ENCODE measurements at places on chromosomes 13 and 19.

DNA sequence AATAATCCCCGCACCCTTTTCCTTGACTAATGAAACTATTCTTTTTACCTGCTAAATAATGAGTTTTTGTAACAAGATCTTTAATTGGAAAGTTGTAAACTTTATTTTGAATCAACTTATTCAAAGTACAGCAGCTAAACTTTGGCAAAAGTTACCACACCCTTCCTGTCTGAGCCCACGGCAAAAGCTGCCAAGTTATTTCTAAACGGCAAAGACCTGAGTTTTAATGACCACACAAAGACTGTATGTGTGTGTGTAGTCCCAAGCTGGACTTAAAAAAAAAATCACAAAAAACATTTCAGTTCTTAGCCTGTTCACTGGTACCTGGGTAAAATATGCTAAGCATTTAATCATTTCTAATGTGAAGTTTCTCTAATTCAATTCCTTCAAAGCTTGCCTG lies 60.7 kb downstream of the ZAR1L start:
- no peak for DNase-seq

DNA sequence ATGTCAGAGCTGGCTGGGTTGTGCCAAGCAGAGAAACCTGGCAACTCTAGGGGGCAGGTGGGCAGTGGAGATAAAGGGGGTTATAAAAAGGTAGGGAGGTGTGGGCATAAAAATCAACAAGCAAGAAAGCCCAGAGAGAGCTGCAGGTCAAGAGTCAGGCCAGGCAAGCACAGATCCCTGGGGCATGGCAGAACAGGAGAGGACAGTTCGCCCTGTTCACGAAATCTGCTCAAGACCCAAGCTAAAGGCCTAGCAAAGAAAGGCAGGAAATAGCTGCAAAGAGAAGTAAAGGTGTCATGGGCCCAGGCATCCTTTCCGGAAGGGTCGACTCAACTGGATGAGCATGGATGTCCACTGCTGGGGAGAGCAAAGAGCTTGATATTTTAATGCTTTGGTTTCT lies 3.4 kb downstream of the MBNL2 start:
- DNase-seq: no peak

DNA sequence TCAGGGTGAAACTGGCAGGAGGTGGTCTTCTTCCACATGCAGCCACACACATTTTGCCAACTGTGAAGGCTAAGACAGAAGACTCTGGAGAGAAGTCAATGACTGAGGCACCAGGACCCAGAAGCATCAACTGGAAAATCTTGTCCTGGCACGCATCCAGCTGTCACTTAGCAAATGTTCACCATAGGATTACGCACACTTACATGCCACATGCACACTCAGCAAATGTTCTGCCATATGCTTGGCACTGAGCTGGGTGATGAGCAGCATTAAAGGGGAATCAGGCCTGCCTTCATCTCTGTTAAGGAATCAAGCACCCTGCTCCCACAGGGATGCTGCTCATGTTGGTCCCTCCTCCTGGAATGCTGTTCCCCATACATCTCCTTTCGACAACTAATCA lies 5.1 kb downstream of the ZNF599 start:
- DNase-seq: no peak

GRCh38 chr19:14502334-14503092 lies 6.6 kb upstream of the GIPC1 start:
- DNase-seq: no peak

- no peak for DNase-seq
Measured at GRCh38 chr19:43594710-43595604, 977 bp downstream of the IRGQ start.

DNA sequence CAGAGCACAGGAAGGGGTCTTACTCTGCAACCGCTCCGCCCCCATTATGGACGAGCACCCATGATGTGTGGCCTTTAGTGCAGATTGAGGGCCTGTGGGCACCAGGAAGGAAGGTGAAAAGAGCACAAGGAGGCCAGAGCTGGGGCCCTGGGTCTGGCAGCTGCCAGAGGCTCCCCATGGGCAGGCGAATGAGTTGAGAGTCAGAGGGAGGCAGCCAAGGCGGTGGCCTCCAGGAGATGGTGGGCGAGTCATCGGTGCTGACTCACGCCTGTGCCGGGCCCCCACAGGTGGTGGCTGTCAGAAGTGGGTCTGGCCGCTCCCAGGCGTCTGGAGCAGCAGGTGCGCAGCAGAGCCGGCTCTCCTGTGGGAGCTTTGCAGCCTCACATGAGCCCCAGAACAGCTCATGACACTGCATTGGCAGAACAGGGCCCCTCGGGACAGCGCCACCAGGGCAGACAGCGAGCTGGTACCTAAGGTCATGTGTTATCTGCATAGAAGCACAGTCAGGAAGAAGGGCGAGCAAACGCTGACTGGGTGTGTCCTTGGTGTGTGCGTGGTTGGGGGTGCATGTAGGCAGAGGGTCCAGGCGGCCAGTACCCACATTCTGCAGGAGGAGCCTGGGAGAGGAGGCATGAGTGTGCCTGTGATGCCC lies 68.8 kb downstream of the CHST8 start:
- no peak for DNase-seq

Measured in occipital lobe (tissue), 3 donors.